ENCODE measurements at places on chromosomes 2 and 18. TPM values are rescaled to one million over a fixed set of nuclear protein-coding genes. Genes with fewer than 3 reads are reported as not detected.

The CCDC121 gene
- 0.28 TPM for total RNA-seq

DNA sequence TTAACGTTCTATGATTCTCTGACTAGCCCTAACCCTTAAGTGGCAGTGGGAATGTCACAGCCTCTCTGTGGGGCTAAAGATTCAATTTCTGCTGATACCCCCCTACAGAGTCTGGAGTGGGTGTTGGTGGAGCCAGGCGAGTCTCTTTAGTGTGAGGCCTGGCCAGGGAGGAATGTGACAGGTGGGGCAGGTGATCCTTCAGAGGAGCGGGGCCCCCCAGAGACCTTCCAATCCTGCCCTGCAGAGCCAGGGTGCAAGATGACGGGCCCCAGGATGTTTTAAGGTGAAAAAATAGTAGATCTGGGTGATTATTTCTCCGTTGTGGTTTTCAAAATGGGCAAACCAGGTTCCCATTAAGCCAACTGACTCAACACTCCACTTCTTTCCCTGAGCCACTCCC is 28.2 kb upstream of the DNMT3A start:
- H3K4me3 ChIP-seq = no peak overlapping the region
- H3K4me1 ChIP-seq = peaks cover 4% of the 10 kb centered on the region
- no peaks in the 10 kb centered on the region for H3K27me3 ChIP-seq
- no peaks in the 10 kb centered on the region for H3K36me3 ChIP-seq
- no peak for DNase-seq
- H3K27ac ChIP-seq = no peak overlapping the region

GRCh38 chr18:74689251-74689650 is 91.6 kb downstream of the ZNF407 start:
- H3K4me1 ChIP-seq = peaks cover 9% of the 10 kb centered on the region
- no peak overlapping the region for H3K4me3 ChIP-seq
- no peak overlapping the region for H3K27ac ChIP-seq
- peaks cover 3% of the 10 kb centered on the region for H3K36me3 ChIP-seq
- H3K27me3 ChIP-seq = no peaks in the 10 kb centered on the region

DNA sequence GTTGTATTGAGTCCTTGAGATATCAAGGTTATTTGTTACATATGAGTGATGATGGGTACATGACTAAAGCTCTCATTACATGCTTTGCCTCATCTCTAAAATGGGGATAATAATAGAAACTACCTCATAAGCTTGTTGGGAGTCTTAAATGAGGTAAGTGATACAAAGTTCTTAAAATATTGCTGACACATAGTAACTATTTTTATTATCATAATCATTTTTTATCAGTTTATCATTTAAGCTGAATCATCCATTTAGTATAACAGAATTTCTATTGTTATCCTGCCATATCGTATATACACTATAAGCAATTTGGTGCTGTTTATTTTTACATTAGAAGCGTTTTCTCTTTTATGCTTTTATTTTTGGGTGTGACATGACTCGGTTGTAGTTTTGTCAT is 871.1 kb downstream of the LRP1B start:
- no peaks in the 10 kb centered on the region for H3K4me1 ChIP-seq
- no peak overlapping the region for H3K4me3 ChIP-seq
- no peaks in the 10 kb centered on the region for H3K27me3 ChIP-seq
- H3K36me3 ChIP-seq = no peaks in the 10 kb centered on the region
- no peak overlapping the region for H3K27ac ChIP-seq

DNA sequence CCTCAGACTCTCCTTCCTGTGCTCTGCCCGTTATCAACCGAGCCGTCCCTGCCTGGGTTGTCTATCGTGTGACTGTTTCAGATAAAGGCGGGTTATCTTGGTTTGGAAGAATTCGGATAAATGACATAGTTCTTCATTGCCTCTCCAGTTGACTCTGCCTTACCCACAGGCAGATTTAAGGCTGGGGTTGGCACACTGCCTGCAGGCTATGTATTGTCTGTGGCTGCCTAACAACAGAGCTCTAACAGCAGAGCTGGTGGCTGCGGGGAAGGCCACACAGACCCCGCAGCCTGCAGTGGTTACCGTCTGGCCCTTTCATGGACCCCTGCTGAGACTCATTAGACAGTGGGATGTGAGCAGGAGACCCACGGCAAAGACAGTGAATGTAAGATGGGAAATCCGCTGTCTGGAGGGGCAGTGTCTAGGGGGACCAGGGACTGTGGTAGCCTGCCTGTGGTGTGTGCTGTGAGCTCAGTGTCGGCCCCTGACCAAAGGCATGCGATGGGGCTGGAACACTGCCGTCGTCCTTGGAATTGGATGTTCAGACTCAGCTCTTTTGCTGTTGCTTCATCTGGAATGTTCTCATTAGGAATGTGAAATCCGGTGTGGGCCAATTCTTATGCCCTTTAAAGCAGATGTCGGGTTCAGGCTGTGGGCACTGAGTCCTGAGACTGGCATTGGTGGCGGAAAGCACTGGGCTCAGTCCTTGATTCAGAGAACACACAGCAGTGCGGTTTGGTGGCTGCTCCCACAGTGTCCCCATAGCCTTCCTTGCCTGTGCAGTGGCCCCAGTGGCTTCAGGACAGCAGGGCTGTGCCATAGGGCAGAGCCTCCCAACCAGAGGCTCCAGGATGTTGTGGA is 44.5 kb downstream of the SH3RF3 start:
- no peak overlapping the region for H3K4me3 ChIP-seq
- H3K27ac ChIP-seq = no peak overlapping the region
- DNase-seq = no peak
- peaks cover 8% of the 10 kb centered on the region for H3K27me3 ChIP-seq

GRCh38 chr2:215360596-215360995 is 48.7 kb downstream of the ATIC start:
- H3K4me3 ChIP-seq = no peak overlapping the region
- DNase-seq = no peak
- H3K27me3 ChIP-seq = no peaks in the 10 kb centered on the region
- H3K36me3 ChIP-seq = peaks cover 3% of the 10 kb centered on the region

All from activated T-cell treated with anti-CD3 and anti-CD28 coated beads, Interleukin-2, amount 50 U/mL, for 72 hours (primary cell).